Fibroblast of lung (primary cell): ENCODE measurements at places on chromosomes 4 and X.

DNA sequence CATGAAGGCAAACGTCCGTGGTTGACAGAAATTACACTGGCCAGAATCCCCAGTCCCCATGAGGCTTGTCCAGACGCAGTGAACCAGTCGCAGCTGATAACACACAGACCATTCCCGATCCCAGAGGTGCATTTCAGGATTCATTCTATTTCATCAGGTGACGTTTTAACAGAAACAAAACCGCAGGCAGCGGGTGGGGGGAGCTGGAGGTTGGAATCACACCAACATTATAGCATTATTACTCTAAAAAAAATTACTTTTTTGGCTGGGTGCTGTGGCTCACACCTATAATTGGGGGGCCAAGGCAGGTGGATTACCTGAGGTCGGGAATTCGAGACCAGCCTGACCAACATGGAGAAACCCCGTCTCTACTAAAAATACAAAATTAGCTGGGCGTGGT lies 25.2 kb downstream of the NOP14 start:
- no peak for DNase-seq

- DNase-seq, result no peak
These were observed 163.4 kb upstream of the ITM2A start for GRCh38 chrX:79530310-79531108.

DNA sequence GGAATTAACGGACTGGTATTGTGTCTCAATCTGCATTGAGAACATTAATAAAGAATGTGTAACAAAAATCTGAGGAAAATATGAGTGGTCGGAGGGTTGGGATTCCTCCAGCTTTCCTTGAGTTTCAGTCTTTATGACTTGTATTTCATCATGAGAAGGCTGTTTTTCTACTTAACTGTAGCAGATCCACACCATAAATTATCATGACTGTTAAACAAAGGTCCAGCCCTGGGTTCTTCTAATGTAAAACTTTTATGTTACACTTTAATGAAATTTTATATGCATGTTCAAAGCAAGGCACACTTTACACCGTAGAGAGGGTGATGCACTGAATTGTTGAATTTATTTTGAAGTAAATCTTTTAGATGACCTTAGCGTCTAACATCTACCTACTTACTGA lies 7.0 kb downstream of the AFF2 start:
- DNase-seq, result no peak

DNA sequence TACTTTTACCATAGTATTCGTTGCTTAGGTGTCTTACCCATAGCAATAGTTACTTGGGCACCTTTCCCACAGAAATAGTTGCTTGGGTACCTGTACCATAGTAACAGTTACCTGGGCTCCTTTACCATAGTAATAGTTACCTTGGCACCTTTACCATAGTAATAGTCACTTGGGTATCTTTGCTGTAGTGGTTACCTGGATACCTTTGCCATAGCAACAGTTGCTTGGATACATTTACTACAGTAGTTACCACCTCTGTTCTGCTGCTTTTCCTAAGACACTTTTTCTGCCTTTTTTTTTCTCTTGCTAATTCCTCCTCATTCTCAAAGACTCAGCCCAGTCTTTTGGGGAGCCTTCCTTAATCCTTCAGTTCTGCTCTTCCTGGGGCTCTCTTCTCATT lies 272.8 kb upstream of the PUDP start:
- DNase-seq, result no peak

DNA sequence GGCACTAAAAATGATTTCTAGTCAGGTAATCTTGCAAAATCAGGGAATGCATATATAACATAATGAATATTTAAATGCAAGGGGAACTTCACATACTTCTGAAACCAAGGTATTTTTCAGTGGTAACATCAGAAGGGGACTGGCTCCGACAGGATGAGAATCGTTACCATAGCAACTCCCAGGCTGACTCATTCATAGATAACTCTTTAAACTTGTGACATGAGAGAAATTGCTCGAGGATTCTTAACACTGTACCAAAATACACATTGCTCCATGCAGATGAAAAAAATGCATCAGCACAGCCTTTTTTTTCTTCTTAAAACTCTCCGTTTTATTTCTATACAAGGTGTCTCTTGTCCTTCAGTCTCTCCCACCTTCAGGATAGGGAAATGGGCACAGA lies 114.3 kb downstream of the GABRB1 start:
- peak; percentile 78 for DNase-seq

- DNase-seq, result peak; percentile 77
These were observed 52.6 kb downstream of the FNIP2 start for GRCh38 chr4:158821228-158821971.

DNA sequence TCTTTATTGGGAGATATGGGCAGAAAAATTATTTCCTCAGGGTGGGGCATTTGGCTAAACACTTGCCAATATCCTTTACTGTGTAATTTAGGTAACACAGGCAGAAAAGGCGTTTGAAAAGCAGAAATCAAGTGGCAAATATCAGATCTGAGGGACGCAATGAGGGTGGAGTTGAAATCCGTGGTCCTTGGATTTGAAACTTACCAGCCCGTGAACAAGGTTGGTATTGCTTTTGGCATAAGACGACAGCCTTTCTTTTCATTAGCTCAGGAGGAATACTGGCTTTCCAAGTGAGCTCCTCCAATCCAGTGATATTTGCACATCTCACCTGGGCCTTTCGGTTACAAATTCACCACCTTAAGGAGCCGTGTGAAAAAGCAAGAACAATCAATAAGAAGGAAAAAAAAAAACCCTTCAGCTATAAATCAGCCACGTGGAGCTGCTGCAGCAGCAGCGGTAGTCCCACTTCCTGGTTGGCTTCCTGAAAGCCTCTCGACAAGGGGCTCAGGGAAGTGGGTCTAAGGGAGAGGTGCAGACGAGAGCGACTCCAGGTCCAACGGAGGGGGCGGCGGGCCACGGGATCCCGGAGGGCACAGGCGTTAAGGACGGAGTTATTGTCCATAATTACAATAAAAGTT lies 734 bp upstream of the GALNT7 start:
- peak; percentile 36 for DNase-seq

GRCh38 chr4:100162027-100162685 lies 28.1 kb downstream of the DDIT4L start:
- DNase-seq, result no peak

- DNase-seq, result no peak
These were observed 104.6 kb downstream of the PDGFRA start for GRCh38 chr4:54333657-54334056.

- no peak for DNase-seq
These were observed 81.8 kb downstream of the TEX11 start for GRCh38 chrX:70826715-70827114.

DNA sequence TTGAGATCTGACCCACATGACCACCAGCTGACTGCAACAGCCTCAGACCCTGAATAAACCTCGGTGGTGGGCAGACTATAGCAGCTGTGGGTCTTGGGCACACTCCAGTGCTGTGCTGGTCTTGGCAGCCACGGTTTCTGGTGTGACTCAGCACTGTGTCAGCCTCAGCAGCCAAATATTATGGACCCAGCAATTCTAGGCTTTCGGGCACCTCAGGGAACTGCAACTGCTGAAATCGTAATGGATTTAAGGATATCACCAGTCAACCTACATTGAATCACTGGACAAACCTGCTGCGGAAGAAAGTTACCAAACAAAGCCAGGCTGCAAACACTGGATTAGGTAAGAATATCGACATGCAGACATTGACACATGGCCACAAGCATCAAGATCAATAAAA lies 10.5 kb upstream of the UBE2NL start:
- DNase-seq, result peak; percentile 28

GRCh38 chr4:72430050-72430449 lies 139.0 kb downstream of the ADAMTS3 start:
- DNase-seq, result peak; percentile 5

GRCh38 chrX:8897259-8897658 lies 96.1 kb upstream of the FAM9A start:
- DNase-seq, result peak; percentile 47

DNA sequence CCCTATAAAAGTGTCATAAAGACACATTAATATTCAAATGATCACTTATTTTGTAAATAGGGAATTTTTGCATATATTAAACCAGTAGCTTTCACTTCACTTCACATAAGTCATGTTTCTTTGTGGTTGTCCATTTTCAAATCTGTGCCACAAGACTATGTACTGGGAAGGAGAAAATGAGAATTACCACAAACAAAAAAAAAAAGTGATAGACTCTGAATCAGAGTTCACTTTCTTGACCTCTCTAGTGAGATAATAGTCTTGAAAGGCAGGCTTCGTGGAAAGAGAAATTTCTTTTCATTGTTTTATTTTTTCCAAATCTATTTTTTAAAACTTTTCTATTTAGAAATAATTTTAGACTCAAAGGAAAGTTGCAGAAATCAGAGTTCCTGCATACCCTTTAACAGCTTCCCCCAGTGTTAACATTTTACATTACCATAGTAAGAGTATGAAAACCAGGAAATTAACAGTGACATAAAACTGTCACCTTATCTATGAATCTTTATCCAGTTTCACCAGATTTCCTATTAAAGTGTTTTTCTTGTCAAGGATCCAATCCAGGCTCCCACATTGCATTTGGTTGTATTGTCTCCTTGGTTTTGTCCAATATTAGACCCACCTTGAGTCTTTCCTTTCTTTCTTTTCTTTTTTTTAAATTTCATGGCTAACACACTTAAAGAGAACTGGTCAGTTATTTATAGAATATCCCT lies 215.4 kb upstream of the PGRMC2 start:
- peak; percentile 48 for DNase-seq

DNA sequence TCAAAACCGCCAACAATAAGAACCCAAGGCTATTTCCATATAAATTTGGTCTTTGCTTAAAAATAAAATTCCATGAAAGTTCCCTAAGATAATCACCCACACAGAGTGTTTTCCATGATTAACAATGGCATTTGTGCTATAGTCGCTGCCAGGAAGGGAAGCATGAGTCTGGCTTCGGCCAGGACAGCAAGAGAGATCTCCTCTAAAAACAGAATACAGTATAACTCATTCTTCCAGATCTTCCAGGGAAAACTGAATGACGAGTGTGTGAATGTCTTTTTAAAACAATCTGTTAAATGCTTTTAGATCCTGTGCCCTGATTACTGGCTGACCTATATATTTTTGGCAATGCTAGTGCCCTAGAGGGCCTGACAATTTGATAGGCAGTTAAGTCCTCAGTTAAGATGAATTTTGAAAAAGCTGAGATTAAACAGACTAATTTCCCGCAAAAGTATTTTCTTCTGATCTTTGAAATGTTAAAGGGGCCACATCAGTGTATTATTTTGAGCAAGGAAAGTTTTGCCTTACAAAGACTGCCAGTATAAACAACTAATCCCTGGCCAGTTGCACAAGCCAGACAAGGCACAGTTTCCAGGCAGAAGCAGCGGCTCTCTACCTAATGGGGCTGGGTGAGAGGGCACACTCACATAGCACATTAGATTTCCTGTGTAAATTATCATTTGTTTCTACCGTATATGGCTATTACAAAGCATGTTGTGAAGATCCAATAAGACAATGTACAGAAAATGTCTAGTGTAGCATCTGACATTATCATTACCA lies 127.3 kb downstream of the DCHS2 start:
- DNase-seq, result no peak

GRCh38 chrX:22366906-22367305 lies 94.2 kb downstream of the CBLL2 start:
- DNase-seq, result no peak

DNA sequence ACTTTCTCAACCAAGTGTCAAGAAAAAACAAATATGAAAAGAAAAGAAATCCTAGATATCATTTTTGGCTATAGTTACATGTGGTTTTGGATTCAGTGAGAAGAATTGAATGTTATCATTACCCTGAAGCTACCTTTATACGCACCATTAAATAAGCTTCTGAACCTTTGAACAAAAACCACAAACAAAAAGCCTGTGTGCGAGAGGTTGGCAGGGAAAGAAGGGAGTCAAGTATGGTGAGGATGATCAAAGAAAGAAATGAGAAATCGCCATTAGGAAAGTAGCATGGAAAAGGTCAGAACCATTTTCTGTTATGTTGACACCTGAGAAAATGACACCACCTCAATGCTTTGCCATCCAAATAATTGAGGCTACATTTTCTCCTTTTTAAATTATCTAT lies 1.2 kb upstream of the SLC7A11 start:
- DNase-seq, result no peak

- peak; percentile 78 for DNase-seq
These were observed 5.3 kb upstream of the OTC start for GRCh38 chrX:38347136-38347535.

DNA sequence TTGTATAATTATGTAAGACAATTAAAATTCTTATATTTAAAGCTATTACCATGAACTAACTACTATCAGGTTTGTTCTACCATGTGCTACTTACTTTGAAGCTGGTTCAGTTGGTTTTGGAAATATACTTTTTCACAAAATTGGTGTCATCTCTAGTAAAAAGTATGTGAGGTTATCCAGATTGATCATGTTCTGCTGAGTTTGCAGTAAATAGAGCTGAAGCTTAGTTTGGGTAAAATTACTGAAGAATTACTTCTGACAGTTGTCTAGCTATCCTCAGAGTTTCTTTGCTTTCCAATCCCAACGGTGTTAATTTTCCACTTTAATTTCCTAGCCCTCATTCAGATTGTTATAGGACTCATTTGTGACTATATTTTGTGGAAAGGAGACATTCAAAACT lies 184.2 kb downstream of the FAT4 start:
- DNase-seq, result no peak

- DNase-seq, result peak; percentile 94
These were observed at the start of gene LCORL for GRCh38 chr4:18021720-18022571. Gene LCORL, minus strand, starts transcription at chr4:18021755. Its CDS starts 4 bp downstream, at chr4:18021751.

DNA sequence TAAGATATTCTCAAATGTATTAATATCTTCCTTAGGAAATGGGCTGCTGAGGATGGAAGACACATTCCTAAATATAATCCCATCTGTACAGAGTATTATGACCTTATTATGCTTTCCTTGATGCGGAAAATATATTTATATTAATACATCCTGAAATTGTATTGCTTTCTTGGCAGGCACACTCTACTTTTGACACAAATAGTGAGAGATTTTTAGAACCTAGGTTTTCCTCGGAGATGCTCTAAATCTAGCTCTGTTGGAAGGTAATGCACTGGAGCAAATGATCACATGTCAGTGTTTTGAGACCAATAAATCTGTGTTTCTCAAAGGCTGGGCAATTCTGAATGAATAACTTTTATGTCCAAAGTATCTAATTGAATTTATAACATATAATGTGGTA lies 94.3 kb upstream of the MAGEC2 start:
- no peak for DNase-seq

DNA sequence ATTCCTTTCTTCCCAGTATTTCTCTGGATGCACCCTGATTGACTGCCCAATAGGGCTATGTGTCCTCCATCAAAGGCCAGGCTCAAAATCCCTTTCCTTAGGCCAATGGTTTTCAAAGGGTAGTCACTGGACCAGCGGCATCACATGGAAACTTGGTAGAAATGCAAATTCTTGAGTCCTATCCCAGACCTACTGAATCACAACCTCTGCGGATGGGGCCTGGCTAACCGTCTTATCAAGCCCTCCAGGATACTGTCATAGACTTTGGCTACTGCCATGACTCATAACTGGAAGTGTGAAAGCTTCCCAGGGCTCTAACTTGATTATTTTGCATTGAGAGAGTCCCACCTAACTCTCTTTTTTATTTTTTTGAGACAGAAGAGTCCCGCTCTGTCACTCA lies 71.9 kb upstream of the TFDP3 start:
- no peak for DNase-seq

DNA sequence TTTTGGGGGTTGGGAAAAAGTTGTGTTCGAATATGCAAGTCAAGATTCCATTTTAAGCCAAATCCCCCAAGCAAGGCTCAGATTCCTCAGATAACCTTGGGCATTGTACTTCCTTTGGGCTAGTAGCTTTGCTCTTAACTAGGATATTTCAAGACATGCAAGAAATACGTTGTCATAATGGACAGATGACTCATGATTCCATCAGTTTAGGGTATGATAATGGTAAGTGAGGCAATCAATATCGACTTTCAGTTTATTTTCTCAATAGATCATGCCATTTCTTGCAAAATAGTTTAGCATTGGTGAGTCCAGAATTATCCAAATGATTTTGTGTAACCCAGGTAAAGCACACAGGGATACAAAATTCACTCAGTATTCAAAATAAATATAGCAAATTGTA lies 25.4 kb downstream of the CFAP299 start:
- DNase-seq, result no peak
